ENCODE measurements at places on chromosomes 5 and 9.

- no peak for DNase-seq
These were observed 365.0 kb downstream of the DMRT2 start for GRCh38 chr9:1415146-1415545.

GRCh38 chr5:170034231-170034630 is 53.9 kb upstream of the INSYN2B start:
- no peak for DNase-seq

- DNase-seq = no peak
These were observed 6.6 kb upstream of the CNOT6 start for GRCh38 chr5:180487556-180487955.

- peak; percentile 75 for DNase-seq
These were observed 1249.0 kb upstream of the CDH18 start for GRCh38 chr5:21236971-21237427.

DNA sequence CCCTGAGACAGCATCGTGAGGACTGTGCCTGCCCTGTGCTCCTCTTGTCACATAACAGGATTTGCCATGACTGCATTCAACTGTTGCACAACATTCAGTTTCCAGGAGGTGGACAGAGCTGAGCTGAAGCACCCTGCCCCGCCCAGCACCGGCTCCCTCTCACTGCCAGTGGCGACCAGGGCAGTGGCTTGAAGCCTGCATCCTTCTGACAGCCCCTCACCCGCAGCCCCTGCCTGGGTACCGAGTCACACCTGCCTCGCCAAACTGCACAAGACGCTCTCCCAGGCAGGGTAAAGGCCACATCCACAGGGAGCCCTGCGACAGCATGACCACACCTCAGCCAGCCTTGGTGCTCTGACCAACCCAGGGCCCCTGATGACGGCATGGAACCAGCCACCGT is 59.9 kb upstream of the ZNF354A start:
- DNase-seq = peak; percentile 59

GRCh38 chr9:77851882-77852595 is 179.6 kb downstream of the GNAQ start:
- no peak for DNase-seq

DNA sequence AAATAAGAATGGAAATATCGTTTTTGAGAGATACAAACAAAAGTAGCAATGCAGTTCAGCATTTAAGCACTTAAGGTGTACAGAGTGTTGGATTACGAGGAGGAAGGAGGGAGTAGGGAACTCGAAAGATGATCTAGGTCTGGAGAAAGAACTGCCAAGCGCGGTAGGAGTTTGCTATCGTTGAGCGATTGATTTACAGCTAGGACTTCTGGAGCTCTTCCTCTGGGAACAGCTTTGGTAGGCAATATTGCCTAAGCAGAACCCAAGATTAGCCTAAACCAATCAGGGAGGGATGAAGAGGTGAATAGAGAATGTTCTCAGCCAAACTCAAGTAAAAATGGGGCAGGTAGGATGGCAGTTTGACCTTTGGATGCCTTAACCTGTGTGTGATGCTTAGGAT is 965 bp downstream of the CLTA start:
- no peak for DNase-seq

GRCh38 chr5:149429839-149430721 is 51.0 kb upstream of the IL17B start:
- no peak for DNase-seq

- DNase-seq = no peak
These were observed 450.4 kb upstream of the CHD1 start for GRCh38 chr5:99379187-99379586.

DNA sequence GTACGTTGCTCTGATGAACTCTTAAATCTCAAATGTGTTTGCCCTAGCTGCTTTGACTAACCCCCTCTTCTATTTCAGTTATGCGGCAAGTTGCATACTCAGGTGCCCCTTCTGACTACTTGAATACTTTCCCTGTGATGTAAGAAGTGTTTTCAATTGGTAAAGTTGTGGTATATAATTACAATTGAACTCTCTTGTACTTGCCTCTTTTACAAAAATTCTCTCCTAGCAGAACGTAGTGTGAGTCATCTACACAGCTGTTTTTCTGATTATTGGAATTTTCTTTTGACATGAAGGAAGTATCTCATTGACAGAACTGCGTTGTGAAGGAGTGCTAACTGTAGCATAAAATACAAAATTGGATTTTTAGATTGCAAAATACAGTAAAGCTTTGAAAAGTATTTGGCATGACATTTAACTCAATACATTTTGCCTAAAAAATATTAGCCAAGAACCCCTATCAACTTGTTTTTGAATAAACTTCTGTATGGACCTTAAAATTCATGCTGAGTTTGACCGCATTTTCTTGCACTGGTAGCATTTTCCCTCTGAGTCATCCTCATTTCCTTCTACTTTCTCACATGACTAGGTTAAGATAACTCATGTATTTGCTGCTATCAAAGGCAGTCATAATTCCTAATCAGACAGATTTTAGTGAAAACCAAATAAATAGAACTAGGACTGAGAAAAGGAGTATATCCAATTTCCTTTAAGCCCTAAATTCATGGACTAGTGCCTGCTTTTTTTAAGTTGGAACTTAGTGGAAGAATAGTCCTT is 6.3 kb downstream of the CRHBP start:
- peak; percentile 22 for DNase-seq

DNA sequence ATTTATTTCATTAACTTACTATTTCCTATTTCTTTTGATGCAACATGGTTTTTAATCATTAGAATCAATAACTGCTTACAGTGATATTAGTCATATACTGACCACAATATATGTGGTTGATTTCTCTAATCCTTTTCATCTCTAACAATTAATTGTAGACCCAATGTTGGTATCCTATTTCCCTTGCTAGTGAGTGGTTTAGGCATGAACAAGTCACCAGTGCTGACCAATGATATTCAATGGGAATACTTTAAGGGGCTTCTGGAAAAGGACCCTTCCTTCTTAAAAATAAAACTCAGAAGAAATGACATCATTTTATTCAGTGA is 672.4 kb upstream of the GRAMD2B start:
- no peak for DNase-seq

- DNase-seq = no peak
These were observed 82.9 kb downstream of the TMEM215 start for GRCh38 chr9:32866273-32866672.

DNA sequence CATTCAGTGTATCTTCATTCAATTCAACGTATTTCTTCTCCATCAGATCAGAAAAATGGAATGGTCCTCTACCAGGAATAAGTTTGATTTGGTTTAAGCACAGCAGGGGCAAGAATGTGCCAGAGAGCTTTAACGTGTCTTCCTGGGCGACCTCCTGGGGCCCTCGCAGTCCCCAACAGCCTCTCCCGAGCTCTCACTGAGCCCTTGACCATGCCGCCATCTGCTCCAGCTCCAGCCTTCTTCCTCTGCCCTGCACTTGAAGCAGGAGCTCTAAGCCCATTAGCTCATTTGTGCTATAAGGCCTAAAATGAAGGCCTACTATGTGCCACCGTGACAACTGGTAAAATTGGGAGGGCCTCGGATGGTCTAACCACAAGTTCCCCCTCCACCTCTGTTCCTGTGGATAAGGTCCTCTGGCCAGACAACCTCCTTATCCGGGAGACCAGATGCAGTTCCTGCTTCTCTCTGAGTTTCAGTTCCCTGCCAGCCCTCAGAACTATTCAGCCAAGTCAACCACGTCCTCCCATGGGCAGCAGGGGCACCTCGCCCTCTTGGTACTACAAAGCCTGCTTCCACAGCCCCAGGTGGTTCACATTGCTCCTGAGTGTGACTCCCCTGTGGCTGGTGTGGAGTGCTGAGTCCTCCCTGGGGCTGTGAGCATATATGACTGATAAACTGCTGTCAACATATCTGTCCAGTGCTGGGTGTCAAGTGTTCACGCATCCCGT is 35.8 kb downstream of the C5orf15 start:
- no peak for DNase-seq

GRCh38 chr9:112078432-112078831 is 96.7 kb downstream of the SUSD1 start:
- DNase-seq = no peak

GRCh38 chr5:140602147-140602546 is 30.8 kb downstream of the CD14 start:
- DNase-seq = no peak

GRCh38 chr5:142699184-142699720 is 13.4 kb upstream of the FGF1 start:
- DNase-seq = peak; percentile 93
